CD14-positive monocyte (primary cell): ENCODE measurements at places on chromosomes 16 and 17. TPM values are rescaled to one million over a fixed set of nuclear protein-coding genes. Genes with fewer than 3 reads are reported as not detected.

Gene ATP2C2
- polyA plus RNA-seq = not detected

Gene ARL17B
- 12.0 TPM for polyA plus RNA-seq

Gene DNAH9
- polyA plus RNA-seq = not detected in 2 replicates

Gene NLK
- polyA plus RNA-seq = 2.0 TPM

Gene TBC1D3C
- polyA plus RNA-seq = not detected

DNA sequence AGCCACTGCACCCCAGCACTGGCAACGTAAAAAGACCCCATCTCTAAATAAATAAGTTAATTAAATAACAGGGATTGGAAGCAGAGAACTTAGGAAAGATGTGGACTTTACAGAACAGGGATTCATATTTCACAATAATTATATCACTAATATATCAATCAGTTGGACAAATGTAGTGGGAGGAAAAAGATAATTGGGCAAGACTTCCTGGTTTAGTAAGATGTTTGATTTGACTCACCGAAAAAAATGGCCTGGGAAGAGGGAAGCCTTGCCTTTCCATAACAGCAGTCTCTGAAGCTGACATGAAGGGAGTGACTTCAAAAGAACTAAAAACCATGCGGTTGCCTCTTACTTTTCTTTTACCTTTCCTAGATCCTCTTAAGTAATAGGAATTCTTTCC lies 15.2 kb upstream of the C17orf78 start:
- DNase-seq = peak; percentile 4

DNA sequence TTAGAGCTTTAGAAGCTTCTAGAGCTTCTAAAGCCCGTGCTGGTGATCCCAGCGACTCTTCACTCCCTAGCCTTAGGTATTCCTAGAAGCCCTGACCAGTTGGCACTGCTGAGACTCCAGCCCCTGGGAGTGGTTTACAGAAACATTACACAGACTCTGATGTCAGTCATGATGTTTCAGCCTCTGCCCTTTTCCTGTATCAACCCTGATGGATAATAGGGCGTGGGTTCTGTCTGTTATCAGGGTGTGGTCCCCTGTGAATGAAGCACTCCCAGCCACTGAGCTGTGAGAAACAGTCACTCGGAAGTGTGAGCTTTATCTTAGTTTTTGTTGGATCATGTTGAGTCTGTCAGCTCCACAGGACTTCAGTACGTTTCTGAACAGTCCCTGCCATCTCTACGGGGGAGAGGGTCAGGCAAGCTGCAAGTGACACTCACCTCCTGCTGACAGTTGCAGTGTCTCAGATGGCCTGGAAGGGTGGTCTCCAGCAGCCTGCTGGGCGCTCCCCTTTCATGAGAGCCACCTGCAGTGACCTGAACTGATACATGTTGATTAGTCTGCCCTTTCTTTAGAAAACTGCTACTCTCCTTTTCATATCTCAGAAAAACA lies 12.8 kb downstream of the GOSR2 start:
- no peak for DNase-seq

- no peak for DNase-seq
These were observed 78.4 kb upstream of the NKD1 start for GRCh38 chr16:50469744-50470321.

- DNase-seq = no peak
These were observed 3.8 kb upstream of the ACTG1 start for GRCh38 chr17:81516439-81516838.

GRCh38 chr17:4214157-4214556 lies 49.6 kb downstream of the ANKFY1 start:
- peak; percentile 37 for DNase-seq

DNA sequence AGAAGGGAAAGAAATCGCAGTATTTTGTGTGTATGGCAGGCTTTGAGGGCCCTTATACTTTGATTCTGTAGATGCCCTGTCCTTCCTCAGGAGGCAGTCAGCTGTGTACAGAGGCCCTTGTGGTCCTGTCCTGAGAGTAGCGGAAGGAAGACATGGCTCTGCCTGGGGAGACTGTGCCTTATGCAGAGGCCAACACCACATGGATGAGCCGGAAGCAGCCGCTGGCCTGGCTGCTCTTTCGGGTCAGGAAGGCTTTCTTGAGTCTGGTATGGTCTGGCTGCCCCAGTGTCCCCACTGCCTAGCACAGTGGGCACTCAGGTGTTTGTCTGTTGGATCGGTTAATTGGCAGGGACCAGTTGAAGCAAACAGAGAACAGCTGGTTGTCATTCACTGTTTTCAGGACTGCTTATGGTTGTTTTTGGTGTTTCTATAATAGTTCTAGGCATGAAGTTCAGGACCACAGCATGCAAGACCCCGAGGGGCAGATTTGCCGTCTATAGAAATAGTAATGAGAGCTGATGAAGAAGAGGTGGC lies 12.4 kb downstream of the USP10 start:
- DNase-seq = no peak

- DNase-seq = no peak
These were observed 105.6 kb upstream of the TOM1L1 start for GRCh38 chr17:54795046-54795445.

DNA sequence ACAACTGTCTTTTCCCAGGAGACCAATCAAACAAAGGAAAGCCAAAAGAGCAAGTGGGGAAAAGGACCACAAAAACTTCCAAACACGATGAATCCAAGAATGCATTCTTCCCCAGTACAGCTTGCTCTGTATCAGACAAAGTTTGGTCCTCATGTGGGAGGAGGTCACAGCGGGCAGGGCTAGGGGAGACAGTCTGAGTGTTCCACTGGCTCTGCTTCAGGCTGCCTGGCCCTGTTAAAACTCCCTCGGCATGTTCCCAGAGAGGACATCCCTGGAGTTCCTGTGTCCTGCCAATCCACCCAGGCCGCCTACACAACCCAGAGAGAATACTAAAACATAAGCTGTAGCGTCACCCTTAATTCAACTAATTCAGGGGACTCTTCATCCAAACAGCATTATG lies 415.1 kb upstream of the DYNLRB2 start:
- no peak for DNase-seq
